ENCODE measurements at places on chromosomes 4 and X.
A peak's percentile ranks its signal among the peaks of the same experiment; 100 is the strongest.

- DNase-seq, result peak; percentile 74
These were observed 41.3 kb downstream of the ABLIM2 start for GRCh38 chr4:8117278-8117682.

DNA sequence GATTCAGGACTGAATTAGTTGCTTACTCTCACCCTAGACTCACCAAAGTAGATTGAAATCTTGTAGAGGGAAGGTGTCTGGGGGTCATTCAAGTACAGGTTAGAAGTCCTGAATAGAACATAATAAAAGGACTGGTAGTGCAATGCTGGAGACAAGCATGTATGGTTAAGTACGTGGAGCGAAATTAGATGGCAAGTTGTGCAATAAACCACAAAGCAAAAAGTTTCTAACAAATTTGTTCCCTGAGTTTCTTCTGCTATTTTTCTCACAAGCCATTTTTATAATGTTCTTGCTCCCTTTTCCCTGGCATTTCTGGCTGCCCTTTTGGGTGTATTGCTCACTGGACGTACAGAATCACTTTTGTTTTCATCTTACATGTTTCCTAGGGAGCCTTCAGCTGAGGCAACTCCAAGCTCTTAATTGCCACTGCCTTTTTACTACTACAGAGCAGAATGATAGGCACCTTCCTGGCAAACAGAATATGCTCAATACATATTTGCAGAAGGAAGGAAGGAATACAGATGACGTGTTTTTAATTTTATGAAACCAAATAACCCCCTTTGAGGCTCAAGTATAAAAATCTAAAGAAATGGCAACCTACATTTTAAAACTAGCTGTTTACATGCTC is 23.4 kb downstream of the LANCL3 start:
- DNase-seq, result no peak

DNA sequence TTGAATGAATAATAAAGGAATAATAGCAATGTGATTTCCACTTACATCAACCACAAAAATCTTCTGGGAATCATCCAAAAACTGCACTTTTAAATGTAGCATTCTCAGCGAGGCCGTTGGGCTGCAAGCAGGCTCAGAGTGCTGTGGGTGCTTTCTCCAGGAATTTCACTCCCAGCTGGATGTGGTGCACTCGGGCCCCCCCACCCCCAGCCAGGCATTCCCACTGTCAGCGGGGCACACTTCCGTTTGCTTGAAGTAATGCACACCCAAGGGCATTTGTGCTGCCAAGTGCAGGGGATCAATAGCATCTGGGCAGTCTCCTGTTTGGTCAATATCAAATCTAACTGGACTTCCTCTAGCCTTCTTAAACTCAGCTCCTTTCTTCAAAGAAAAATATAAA is at the start of gene FRMD7:
TSS of gene FRMD7 (minus strand) at position 278 of the 400 bp plus-strand sequence. CDS start at position 102, 176 bp downstream.
- no peak for DNase-seq

DNA sequence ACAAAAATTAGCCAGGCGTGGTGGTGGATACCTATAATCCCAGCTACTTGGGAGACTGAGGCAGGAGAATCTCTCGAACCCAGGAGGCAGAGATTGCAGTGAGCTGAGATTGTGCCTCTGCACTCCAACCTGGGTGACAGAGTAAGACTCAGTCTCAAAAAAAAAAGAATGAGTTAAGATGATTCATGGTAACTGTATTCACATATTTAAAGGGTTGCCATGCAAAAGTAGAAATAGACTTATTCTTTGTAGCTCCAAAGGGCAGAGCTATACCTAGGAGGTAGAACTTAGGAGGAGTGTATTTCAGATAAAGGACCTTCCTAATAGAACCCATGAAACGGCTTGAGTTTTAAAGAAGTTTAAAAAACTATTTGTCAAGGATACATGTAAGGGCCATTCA is 104.3 kb upstream of the IL13RA1 start:
- no peak for DNase-seq

DNA sequence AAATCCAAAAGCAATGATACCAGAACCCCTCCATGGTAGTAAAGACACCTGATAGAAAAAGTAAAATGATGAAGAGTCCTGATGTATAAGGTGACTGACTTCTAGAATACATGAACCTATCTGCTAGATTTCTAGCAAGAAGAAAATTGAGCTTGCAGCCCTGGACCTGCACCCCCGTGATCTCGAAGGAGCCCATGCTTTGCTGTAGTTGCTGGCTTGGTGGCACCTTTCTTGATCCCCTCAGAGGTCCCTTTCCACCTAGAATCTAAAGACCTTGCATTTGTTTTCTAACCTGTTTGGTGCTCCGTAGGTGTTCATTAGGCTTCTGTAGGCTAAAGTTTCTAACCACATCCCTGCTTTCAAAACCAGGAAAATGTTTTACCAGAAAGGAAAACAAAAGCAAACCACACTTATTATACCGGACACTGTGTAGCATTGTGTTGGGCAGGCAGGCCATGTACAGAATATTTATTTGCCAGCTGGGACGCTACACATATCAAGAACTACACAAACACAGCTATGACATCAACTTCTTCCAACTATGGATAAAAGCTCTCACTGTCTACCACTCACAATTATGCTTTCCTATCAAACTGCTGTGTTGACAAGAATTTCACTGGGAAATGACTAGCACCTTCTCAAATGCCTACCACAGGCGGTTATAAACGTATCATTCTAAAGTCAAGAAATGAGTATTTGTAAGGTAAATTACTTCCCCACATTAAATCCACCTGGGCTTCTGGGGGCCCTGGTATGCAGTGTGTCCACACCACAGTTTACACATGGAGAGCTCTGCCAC is 316.2 kb downstream of the UNC5C start:
- no peak for DNase-seq

- DNase-seq, result no peak
These were observed 109.0 kb downstream of the ANXA3 start for GRCh38 chr4:78660559-78660958.

- no peak for DNase-seq
These were observed 274.6 kb downstream of the NAF1 start for GRCh38 chr4:162891788-162892707.

GRCh38 chrX:155262970-155263754 is 1.1 kb downstream of the RAB39B start:
- no peak for DNase-seq

DNA sequence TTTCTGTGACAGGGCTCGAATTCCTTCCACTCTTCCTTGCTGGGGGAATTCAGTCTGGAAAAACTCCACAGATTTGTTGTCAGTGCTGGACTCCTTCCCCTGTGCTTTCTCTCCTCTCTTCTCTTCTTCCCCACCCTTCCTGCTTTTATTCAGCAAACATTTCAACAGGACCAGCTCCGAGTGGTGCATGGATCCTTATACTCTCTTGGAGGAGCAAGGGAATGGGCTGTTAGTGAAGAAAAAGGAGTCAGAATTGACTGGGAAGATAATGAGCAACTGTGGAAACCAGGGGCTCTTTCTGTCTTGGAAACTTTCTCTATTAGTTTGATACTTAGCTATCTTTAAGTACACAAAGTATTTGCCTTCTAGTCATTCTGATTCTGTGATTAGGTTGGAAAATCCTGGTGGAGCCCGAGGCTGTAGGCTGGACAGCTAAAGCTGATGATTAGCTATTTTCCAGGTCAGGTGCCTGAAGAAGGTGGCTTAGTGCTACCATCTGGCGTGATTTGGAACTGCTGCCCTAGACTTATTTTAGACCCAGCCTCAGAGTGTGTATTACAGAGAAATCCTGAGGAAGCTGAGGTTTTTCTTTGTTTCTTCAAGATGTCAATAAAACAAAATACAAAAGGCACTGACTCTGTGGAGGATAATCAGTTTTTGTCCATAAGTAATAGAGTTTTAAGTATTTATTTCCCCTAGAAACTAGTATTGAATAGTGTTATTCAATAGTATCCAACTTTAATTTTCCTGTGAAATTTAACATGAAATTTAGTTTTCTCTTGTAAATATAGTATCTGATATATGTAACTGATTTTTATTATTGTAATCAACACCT is 38.4 kb downstream of the NAP1L5 start:
- DNase-seq, result peak; percentile 35

- no peak for DNase-seq
These were observed 28.9 kb downstream of the PDK3 start for GRCh38 chrX:24493740-24494581.

DNA sequence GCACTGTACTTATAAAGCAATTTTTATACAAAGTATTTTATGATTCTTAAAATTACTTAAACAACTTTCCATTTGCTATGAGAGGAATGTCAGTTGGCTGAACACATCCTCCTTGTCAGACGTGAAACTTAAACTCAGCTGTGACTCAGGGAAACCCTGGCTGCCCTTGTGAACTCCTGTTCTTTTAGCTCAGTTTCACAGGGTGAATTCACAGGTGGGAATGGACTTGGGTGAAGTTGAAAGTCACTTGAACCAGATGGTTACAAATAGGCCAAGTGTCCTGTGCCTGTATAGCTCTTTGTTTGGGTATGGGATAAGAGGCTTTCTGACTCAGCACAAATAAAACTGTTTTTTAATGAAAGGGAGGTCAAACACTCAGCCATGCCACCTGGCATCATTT is 67.4 kb upstream of the FAM47B start:
- DNase-seq, result no peak

- no peak for DNase-seq
These were observed 569.4 kb downstream of the TRAM1L1 start for GRCh38 chr4:116515959-116516358.

DNA sequence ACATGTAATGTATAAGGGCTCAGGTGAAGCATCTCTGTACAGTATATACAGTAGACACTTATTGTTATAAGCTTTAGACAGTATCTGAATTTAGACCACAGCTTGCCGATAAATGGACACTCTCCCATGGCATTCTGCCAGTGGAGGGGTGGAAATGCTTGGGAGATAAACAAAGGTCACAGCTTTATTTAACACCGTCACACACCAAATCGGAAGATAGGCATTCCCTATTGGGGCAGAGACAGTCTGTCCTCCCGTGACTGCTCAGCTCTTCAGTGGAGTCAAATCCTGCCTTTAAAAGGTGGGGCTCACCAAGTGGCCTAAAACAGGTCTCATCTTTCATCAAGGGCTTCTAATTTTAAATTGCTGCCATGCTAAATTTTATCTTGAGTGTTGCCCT is 178.8 kb downstream of the CAMK2D start:
- no peak for DNase-seq

- no peak for DNase-seq
These were observed 62.5 kb downstream of the WFS1 start for GRCh38 chr4:6332042-6332668.

DNA sequence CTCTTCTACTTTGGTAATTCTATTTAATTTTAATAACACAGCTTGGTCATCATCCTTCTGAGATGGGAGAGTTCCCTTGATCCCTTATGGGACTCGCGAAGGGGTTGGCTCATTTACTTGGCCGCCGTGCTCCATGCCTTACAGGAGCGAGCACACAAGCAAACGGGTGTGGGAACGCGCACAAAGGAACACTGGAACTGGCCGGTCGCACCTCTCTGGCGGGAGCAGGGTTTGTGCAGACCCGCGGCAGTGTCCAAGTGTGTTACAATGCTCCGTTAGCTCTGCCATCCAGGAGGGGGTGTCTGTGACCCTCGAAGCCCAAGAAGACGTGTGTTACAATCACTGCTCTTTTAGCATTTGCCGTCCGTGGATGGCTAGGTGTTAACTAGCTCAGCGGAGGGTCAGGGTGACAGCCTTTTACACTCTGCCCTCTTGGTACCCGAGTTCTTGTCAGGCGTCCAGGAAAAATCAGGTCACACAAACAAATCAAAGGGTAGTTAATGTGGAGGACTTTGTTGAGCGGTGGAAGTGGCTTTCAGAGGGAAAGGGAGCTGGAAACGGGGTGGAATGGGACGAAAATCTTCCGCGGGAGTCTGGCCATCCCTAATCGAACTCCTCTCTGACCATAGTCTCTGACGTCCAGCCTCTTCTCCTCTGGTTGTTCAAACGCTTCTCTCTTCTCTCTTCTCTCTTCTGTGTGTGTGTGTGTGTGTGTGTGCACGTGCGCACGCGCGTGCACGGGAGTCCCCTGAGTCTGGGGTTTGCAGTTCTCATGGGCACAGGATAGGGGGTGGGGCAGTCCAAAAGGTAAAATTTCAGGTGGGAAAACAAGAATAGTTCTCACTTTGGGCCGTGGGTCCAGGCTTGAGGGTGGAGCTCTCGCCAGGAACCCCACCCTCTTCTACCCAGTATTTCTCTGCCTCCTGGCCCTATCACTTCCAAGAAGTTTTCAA is 76.3 kb downstream of the SLC10A7 start:
- DNase-seq, result no peak

- DNase-seq, result no peak
These were observed 223.0 kb downstream of the COX18 start for GRCh38 chr4:72846280-72847111.

GRCh38 chr4:18105030-18106011 is 83.8 kb upstream of the LCORL start:
- DNase-seq, result no peak

- peak; percentile 48 for DNase-seq
These were observed 57.6 kb downstream of the PROM1 start for GRCh38 chr4:16026160-16026761.

DNA sequence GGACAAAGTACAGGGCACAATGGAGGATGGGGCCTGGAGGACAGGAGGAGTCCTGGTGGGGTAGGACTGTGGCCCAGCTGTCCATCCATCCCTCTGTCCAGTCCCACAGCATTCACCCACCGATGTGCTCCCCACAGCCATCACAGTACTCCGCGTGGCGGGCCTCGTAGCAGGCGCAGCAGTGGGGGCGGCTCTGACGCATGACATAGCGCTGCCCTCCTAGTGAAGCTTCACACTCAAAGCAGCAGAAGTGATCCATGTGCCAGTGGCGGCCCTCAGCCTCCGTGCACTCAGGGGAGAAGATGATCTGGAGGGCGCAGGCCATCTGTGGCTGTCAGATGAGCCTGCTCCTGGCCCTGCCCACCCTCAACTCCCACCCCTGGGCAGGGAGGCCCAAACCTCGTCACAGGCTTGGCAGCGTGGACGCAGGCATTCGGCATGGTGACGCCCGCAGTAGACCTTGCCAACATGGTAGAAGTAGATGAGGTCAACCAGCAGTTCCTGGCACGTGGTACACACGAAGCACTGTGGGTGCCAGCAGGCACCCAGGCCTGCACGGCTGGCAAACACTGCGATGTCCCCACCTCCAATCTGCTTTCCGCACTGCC is 6.3 kb downstream of the PLP2 start:
- DNase-seq, result no peak

GRCh38 chr4:181281451-181281850 is 961.8 kb upstream of the TENM3 start:
- DNase-seq, result no peak

DNA sequence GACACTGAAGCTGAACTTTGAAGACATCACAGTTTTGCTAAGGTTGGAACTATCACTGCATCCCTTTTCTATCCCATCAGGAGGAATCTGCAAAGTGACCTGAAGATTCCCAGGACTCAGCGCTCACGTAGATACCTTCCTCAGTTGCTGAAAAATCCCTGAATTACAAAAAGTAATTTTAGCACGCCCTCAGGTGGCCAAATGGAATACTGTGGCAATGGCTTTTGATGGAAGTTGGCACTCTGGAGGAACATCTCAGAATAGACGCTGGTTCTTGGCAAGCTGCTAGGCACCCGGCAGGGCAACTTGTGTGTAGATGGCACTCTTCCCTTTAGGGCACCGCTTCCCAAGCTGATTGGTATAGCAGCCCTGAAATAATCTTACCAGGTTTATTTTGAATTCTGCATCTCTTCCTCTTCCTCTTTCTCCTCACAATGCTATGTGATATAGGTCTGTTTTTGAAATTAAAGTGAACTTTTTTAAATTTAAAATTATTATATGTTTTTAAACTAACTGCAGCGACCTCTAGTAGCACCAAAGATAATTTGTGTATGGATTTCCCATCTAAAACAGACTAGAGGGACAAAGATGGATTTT is 16.3 kb upstream of the ESX1 start:
- peak; percentile 50 for DNase-seq

All from HCT116 (cell line).